HCT116 (cell line): ENCODE measurements at places on chromosomes 12 and 14. TPM values are rescaled to one million over a fixed set of nuclear protein-coding genes. Genes with fewer than 3 reads are reported as not detected.
A peak's percentile ranks its signal among the peaks of the same experiment; 100 is the strongest.

NDRG2 gene
- 18.9 TPM for total RNA-seq

GRCh38 chr14:98501836-98502235, 770.2 kb downstream of the BCL11B start:
- no peak overlapping the region for H3K4me3 ChIP-seq
- H3K27ac ChIP-seq, result no peak overlapping the region
- H3K36me3 ChIP-seq, result no peaks in the 10 kb centered on the region
- H3K27me3 ChIP-seq, result no peaks in the 10 kb centered on the region
- DNase-seq, result no peak

DNA sequence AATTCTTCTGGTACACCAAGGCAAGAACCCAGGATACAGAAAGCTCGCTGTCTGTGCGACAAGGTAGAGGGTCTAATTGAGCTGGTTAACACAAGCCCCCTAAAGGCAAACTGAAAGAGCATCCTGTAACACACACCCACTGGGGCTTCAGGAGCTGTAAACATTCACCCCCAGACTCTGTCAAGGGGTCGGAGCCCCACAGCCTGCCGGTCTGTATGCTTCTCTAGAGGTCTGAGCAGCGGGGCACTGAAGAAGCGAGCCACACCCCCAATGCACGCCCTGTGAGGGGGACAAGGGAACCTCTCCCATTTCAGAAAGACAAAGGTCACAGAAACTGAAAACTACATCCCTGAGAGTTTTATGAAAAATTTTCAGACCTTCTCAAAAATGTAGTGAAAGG, 1.3 kb upstream of the IPO8 start:
- H3K27ac ChIP-seq, result no peak overlapping the region
- H3K4me1 ChIP-seq, result peaks cover 25% of the 10 kb centered on the region
- DNase-seq, result no peak
- H3K36me3 ChIP-seq, result no peaks in the 10 kb centered on the region
- no peaks in the 10 kb centered on the region for H3K27me3 ChIP-seq

AQP2 gene
- total RNA-seq, result not detected

- no peak overlapping the region for H3K4me3 ChIP-seq
- H3K36me3 ChIP-seq, result no peaks in the 10 kb centered on the region
- peaks cover 33% of the 10 kb centered on the region; the same call in 1 of the 2 replicates for H3K27me3 ChIP-seq
- H3K27ac ChIP-seq, result no peak overlapping the region
Observed at GRCh38 chr12:102885043-102885932, 31.8 kb downstream of the PAH start.

DNA sequence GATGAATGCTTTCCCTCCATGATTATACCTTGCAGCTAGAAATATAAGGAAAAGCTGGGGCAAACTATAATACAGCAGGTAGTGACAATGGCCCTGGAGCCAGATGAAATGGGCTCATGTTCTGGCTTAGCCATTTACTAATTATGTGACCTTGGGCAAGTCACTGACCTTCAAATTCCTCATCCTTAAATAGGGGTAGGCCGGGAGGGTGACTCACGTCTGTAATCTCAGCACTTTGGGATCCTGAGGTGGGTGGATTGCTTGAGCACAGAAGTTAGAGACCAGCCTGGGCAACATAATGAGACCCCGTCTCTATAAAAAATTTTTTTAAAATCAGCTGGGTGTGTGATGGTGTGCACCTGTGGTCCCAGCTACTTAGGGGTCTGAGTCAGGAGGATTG, 155.4 kb downstream of the C12orf75 start:
- H3K4me3 ChIP-seq, result no peak overlapping the region
- no peaks in the 10 kb centered on the region for H3K4me1 ChIP-seq

DNA sequence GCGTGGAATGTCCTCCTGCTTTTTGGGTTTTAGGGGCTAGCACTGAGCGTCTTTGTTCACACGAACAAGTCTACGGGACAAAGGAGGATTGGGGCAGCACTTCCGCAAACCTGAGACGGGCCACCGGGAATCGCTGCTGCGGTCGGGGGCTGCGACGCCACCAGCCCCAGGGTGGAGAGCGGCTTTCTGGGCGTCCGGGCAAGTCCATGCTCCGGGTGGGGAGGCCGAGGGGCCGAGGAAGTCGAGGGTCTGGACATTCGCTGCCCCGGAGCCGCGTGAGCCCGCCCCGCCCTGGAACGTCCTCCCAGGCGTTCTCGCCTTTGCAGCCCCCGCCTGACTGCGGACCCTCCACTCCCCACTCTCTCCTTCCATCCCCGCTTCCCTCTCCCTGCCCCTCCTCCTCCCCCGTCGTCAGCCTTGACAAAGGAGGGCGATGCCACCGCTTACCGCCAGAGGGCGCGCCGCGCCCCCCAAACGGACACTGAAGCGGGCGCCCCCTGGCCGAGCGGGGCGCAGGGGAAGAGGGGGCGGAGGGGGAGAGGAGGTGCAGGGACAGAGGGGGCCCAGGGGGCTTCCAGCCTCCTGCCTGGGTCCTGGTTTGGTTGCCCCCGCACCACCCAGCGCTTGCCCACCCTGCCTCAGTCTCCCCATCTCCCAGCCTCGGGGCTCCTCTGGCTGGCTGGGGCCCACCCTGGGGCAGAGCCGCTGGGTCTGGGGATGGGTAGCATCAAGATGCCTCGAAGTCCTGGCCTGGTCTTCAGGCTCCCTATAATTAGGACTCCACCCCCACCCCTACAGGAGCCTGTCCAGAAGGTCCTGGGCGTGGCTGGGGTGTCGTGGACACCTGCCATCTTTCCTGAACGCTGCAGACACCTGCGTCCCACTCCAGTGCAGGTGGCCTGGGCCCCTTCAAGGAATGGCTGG, 39.1 kb upstream of the INF2 start:
- no peaks in the 10 kb centered on the region for H3K27me3 ChIP-seq
- DNase-seq, result no peak
- peak overlapping the region; percentile 20; the same call in 1 of the 2 replicates for H3K4me3 ChIP-seq
- no peak overlapping the region for H3K27ac ChIP-seq
- H3K36me3 ChIP-seq, result no peaks in the 10 kb centered on the region

GRCh38 chr12:83172866-83173649, 486.4 kb downstream of the TMTC2 start:
- no peaks in the 10 kb centered on the region for H3K4me1 ChIP-seq
- H3K36me3 ChIP-seq, result no peaks in the 10 kb centered on the region
- no peaks in the 10 kb centered on the region for H3K27me3 ChIP-seq

- no peaks in the 10 kb centered on the region for H3K36me3 ChIP-seq
- no peak overlapping the region for H3K27ac ChIP-seq
- H3K4me3 ChIP-seq, result no peak overlapping the region
- DNase-seq, result no peak
Observed at GRCh38 chr12:28171356-28172060, 18.7 kb upstream of the CCDC91 start.

DNA sequence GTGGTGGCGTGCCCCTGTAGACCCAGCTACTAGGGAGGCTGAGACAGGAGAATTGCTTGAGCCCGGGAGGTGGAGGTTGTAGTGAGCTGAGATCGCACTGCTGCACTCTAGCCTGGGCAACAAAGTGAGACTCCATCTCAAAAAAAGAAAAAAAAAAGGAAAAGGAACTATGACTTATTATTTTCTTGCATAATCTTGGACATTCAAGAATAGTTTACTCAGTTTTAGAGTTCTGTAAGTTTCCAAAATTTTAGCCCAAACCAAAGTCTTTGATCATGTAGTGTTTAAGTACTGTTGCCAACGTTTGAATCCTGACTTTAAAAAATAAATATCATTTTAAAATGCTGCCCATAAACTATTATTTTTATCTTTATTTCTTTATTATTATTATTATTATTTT, 6.2 kb downstream of the PSMA6 start:
- H3K27me3 ChIP-seq, result no peaks in the 10 kb centered on the region
- no peak overlapping the region for H3K27ac ChIP-seq
- no peak for DNase-seq
- H3K36me3 ChIP-seq, result peaks cover 6% of the 10 kb centered on the region; the same call in 1 of the 2 replicates
- peaks cover 9% of the 10 kb centered on the region for H3K4me1 ChIP-seq
- H3K4me3 ChIP-seq, result no peak overlapping the region

DNA sequence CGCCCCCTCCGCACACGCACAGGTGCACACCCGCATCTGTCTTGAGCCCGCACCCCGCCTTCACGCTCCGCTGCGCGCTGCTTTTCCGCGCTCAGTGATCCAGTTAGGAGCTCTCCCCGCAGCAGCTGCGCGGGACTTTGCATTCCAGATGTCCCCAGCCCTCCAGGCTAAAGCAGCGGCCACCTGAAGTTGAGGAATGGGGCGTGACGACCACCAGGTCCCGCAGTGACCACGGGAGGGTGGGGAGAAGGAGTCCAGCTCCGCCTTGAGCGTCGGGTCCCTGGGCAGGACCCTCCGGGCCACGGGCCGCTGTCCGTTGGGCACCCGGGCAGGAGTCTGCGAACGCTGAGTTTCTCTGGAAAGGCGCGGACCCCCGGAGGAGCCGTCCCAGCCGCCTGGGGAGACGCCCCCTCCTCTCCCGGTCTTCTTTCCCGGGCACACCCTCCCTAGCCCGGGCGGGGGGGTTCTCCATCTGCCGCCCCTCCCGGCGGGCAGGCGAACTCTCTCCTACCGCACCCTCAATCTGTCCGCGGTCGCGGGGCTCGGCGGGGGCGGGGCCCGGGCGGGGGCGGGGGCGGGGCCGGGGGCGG, 334 bp upstream of the TMEM132C start:
- DNase-seq, result no peak
- no peak overlapping the region for H3K27ac ChIP-seq
- no peaks in the 10 kb centered on the region for H3K4me1 ChIP-seq

DNA sequence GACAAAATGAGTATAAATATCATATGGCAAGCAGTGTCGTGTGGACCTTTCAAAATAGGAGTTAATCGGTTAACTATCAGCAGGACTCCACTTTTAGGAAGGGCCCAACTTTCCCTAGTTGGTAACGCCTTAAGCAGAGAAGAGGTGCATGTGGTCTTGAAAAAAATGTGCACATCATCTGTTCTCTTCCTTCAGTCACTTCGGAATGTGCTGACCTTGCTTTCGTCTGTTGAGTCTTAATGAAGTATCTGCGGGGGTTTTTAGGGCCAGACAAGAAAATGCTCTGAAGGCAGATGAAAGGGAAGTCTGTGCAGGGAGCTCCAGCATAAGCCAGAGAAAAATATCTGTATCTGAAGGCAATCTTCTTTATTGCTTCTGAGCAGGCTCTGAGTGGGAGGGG, 185.2 kb downstream of the AEBP2 start:
- H3K4me1 ChIP-seq, result no peaks in the 10 kb centered on the region
- H3K36me3 ChIP-seq, result no peaks in the 10 kb centered on the region
- H3K27me3 ChIP-seq, result no peaks in the 10 kb centered on the region

DNA sequence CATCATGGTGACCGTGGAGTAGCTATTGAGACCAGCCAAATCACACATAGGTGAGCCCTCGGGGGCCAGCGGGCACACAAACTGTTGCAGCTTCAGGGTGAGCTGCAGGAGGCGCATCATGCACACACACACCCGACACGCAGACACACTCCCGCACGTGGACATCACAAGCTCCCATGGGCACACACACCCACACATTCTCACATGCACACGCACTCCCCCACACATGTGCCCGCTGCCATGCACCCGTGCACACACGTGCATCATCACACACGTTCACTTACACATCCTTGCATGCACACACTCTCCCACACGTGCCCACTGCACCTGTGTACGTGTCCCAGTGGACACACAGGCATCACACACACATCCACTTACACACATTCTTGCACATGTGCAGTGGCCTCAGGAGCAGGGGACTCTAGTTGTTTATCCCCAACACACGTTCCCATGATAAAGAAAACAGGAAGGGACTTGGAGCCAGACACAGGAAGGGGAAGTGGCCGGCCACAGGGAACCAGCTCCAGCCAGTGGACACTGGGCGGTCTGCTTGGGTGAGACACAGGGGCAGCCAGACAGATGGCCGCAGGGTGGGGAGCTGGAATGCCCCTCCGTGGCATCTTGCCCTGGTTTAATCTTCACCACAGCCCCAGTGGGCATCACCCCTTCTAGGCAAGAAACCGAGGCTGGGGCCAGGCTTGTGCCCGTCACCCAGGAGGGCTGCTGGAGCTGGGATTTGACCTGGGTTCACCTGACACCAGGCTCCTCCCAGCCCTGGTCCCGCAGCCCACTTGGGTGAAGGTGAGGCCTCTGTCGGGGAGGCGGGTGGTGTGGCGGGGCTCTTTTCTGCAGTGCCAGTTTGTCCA, 49.7 kb downstream of the CYP46A1 start:
- H3K27me3 ChIP-seq, result no peaks in the 10 kb centered on the region
- no peak overlapping the region for H3K4me3 ChIP-seq
- no peaks in the 10 kb centered on the region for H3K36me3 ChIP-seq
- H3K4me1 ChIP-seq, result peaks cover 15% of the 10 kb centered on the region; the same call in 1 of the 2 replicates
- no peak for DNase-seq
- no peak overlapping the region for H3K27ac ChIP-seq

- H3K27me3 ChIP-seq, result no peaks in the 10 kb centered on the region
- peaks cover 11% of the 10 kb centered on the region for H3K4me1 ChIP-seq
- H3K27ac ChIP-seq, result peak overlapping the region; percentile 12; the same call in 1 of the 2 replicates
- H3K36me3 ChIP-seq, result peaks cover 62% of the 10 kb centered on the region
Observed at GRCh38 chr12:108803428-108804105, 53.8 kb downstream of the SSH1 start.

- H3K4me1 ChIP-seq, result no peaks in the 10 kb centered on the region
- DNase-seq, result peak; percentile 21
- H3K27ac ChIP-seq, result no peak overlapping the region
Observed at GRCh38 chr12:101299931-101300330, 20.0 kb downstream of the UTP20 start.

- no peaks in the 10 kb centered on the region for H3K36me3 ChIP-seq
- no peak overlapping the region for H3K27ac ChIP-seq
- H3K27me3 ChIP-seq, result peaks cover 7% of the 10 kb centered on the region; the same call in 1 of the 2 replicates
Observed at GRCh38 chr12:3535431-3535841, 44.4 kb downstream of the PRMT8 start.

GRCh38 chr14:81166121-81166520, 54.6 kb downstream of the GTF2A1 start:
- no peaks in the 10 kb centered on the region for H3K36me3 ChIP-seq
- H3K4me1 ChIP-seq, result peaks cover 32% of the 10 kb centered on the region

WIF1 gene
- not detected for total RNA-seq

DNA sequence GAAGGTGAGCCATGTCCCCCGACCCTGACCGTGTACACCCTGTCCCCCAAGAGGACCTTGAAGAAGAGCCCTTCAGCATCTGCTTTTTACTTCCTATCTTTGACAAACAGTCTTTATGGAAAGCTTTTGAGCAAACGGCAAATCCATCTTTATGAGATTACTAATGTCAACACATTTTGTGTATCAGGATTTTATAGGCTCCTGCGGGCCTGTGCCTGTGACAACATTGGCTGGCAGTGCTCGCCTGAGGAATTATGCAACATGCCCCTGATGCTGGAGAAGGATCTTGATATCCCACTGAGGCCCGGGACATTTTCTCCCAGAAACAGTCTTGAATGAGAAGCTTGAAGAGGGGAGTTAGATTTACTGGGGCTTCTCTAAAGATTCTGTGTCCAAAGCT, 416.5 kb downstream of the NRXN3 start:
- H3K27me3 ChIP-seq, result no peaks in the 10 kb centered on the region
- H3K36me3 ChIP-seq, result no peaks in the 10 kb centered on the region
- DNase-seq, result no peak

SART3 gene
- total RNA-seq, result 76.1 TPM
